ENCODE measurements at places on chromosomes 13 and 19.
A peak's percentile ranks its signal among the peaks of the same experiment; 100 is the strongest.

DNA sequence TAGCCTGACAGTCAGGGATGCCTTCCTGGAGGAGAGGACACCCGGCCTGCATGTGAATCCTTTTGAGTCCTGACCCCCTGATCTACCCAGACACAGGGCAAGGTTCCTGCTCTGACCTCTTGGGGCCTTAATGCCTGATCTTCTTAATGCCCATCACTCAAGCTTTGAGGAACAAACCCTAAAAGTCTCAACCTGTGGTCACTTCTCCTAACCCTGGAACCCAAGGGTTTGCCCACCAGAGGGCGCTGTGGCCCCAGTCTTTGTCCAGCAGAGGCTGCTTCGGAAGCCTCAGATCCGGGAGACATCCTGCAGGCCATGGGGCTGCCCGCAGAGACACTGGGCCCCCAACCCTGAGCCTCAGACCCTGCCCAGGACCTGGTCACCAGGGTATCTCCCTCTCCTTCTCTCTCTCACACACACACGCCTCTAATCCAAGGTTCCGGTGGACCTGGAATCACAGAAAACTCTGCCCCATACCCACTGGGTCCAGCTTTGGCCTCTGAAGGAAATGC lies 9.8 kb upstream of the DPF1 start:
- DNase-seq: peak; percentile 92

GRCh38 chr19:42255766-42256745 lies 1.1 kb upstream of the ERF start:
- DNase-seq: peak; percentile 82

- no peak for DNase-seq
These were observed 9.4 kb upstream of the USPL1 start for GRCh38 chr13:30608364-30608763.

- DNase-seq: no peak
These were observed 160.1 kb downstream of the KDM4B start for GRCh38 chr19:5128936-5129389.

DNA sequence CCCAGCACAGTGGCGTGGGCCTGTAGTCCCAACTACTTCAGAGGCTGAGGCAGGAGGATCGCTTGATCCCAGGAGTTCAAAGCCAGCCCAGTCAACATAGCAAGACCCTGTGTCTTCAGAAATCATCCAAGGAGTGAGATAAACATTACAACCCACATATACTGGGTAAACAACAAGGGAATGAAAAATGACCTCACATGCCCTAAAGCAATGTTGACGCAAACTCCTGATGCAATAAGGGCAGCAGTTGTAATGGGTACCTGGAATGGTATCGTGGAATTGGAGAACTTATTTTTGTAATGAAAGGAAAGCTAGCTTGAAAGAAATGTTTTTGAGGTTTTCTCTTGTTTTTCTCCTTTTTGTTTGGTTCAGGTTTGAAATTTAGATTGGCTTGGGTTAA lies 24.5 kb upstream of the LGALS16 start:
- no peak for DNase-seq

- no peak for DNase-seq
These were observed 33.1 kb downstream of the SLAIN1 start for GRCh38 chr13:77730572-77730971.

DNA sequence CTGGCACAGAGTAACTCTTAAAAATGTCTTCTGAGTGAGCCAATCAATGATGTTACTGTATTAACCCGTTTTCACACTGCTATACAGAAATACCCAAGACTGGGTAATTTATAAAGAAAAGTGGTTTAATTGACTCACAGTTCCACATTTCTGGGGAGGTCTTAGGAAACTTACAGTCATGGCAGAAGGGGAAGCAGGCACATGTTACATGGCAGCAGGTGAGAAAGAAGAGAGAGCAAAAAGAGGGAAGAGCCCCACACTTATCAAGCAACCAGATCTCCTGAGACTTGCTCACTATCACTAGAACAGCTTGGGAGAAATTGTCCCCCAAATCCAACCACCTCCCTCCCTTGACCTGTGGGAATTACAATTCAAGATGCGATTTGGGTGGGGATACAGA lies 97.6 kb upstream of the MIR17HG start:
- DNase-seq: no peak

- no peak for DNase-seq
These were observed 2.1 kb upstream of the HMG20B start for GRCh38 chr19:3570606-3571011.

GRCh38 chr13:50197705-50198104 lies 182.5 kb downstream of the KCNRG start:
- no peak for DNase-seq

- no peak for DNase-seq
These were observed 25.9 kb downstream of the IGFL2 start for GRCh38 chr19:46173886-46174480.

DNA sequence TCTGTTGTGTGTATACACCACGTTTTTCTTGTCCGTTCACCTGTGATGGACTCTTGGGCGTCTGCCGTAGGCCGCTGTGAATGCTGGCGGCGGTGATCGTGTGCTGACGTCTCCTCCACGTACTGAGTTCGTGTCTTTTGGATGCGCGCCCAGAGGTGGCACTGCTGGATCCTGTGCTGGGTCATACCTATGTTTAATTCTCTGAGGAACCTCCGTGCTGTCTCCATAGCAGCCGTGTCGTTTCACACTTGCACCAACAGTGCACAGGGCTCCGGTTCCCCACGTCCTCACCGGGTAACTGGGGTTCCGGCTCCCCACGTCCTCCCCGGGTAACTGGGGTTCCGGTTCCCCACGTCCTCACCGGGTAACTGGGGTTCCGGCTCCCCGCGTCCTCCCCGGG lies 56.2 kb downstream of the ATP11A start:
- no peak for DNase-seq

GRCh38 chr19:48635263-48635965 lies 1.8 kb downstream of the DBP start:
- DNase-seq: peak; percentile 86

- DNase-seq: no peak
These were observed 14.0 kb downstream of the ELF1 start for GRCh38 chr13:41004875-41005693.

- DNase-seq: no peak
These were observed 54.4 kb downstream of the COL4A2 start for GRCh38 chr13:110361365-110361911.

- DNase-seq: no peak
These were observed 55.2 kb downstream of the ERCC5 start for GRCh38 chr13:102901056-102901455.

GRCh38 chr13:21014502-21015170 lies 46.8 kb downstream of the LATS2 start:
- peak; percentile 69 for DNase-seq

- DNase-seq: no peak
These were observed 16.2 kb downstream of the FCGBP start for GRCh38 chr19:39918183-39918651.

- DNase-seq: no peak
These were observed 29.5 kb downstream of the ENOX1 start for GRCh38 chr13:43757266-43757665.

GRCh38 chr13:28055357-28055756 lies 45.0 kb downstream of the FLT3 start:
- DNase-seq: no peak

GRCh38 chr19:49554701-49555181 lies 25.6 kb downstream of the NOSIP start:
- DNase-seq: no peak

DNA sequence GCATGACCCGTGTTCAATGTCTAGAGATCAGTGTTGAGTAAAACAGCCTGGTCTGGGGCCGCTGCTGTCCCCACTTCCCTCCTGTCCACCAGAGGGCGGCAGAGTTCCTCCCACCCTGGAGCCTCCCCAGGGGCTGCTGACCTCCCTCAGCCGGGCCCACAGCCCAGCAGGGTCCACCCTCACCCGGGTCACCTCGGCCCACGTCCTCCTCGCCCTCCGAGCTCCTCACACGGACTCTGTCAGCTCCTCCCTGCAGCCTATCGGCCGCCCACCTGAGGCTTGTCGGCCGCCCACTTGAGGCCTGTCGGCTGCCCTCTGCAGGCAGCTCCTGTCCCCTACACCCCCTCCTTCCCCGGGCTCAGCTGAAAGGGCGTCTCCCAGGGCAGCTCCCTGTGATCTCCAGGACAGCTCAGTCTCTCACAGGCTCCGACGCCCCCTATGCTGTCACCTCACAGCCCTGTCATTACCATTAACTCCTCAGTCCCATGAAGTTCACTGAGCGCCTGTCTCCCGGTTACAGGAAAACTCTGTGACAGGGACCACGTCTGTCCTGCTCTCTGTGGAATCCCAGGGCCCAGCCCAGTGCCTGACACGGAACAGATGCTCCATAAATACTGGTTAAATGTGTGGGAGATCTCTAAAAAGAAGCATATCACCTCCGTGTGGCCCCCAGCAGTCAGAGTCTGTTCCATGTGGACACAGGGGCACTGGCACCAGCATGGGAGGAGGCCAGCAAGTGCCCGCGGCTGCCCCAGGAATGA lies 1.5 kb upstream of the CEACAM5 start:
- peak; percentile 87 for DNase-seq

GRCh38 chr19:51163257-51163656 lies 21.2 kb downstream of the SIGLEC7 start:
- no peak for DNase-seq

- DNase-seq: no peak
These were observed 375.4 kb upstream of the SLITRK6 start for GRCh38 chr13:86174622-86175021.

DNA sequence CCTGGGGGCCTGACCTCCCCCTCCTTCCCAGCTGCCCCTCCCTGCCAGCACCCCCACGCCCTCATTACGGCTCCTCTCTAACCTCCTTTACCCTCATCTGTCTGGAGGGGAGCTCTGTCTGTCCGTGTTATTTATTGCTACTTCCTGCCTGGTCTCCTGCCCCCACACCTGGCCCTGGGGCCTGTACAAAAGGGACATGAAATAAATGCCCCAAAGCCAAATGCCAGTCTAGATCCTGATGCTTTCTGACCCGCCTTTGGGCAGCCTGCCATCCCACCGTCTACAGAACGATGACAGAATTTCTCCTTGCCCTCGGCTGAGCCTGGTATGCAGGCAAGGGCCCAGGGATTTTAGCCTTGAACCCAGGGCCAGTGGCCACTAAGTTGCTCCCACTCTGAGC lies 15.4 kb upstream of the CD22 start:
- DNase-seq: no peak

- DNase-seq: no peak
These were observed 4.7 kb downstream of the ZNF536 start for GRCh38 chr19:30376826-30377425.

DNA sequence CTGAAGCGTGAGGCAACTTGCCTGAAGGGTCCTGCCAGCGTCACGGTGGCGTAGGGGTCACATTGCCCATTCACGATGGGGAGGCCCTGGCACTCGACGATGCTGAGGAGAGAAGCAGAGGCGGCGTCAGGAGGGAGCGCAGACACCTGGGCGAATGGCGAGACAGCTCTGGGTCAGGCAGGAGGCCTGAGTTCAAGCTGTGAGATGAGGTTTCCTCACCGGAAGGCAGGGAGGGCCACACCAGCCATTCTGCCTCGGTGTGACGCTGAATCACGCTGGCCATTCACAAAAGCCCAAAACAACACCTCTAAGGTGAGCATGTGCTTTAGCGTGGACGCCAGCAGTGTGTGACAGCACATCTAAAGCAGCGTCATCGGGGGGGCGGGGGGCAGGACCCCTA lies 54.0 kb upstream of the C13orf46 start:
- DNase-seq: peak; percentile 64

GRCh38 chr19:10001899-10002298 lies 8.4 kb downstream of the COL5A3 start:
- peak; percentile 77 for DNase-seq

GRCh38 chr13:80865329-80865728 lies 524.4 kb upstream of the SPRY2 start:
- no peak for DNase-seq

GRCh38 chr19:46791944-46792343 lies 3.5 kb upstream of the SLC1A5 start:
- no peak for DNase-seq

GRCh38 chr13:94967183-94968039 lies 255.1 kb upstream of the SOX21 start:
- DNase-seq: no peak

- peak; percentile 88 for DNase-seq
These were observed 7.1 kb upstream of the NFIC start for GRCh38 chr19:3359015-3359918.

GRCh38 chr13:47463726-47464125 lies 537.3 kb downstream of the SUCLA2 start:
- no peak for DNase-seq

DNA sequence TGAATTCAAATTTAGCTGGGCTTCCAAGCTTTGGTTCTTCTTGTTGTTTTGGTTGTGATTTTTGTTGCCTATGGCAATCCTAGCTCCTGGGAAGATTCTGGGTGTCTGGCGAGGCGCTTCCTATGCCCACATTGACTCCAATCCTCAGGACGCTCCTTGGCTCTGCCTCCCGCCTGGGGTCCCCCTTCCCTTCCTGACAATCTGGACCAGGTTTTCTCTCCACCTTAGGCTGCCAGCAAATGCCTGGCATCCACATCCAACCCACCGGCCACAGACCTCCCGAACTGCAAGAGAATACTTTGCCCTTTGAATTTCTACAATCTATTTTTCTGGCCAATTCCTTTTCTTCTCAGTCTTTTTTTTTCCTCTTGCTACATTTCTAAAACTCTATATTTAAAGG lies 186.9 kb upstream of the UBL3 start:
- DNase-seq: no peak

DNA sequence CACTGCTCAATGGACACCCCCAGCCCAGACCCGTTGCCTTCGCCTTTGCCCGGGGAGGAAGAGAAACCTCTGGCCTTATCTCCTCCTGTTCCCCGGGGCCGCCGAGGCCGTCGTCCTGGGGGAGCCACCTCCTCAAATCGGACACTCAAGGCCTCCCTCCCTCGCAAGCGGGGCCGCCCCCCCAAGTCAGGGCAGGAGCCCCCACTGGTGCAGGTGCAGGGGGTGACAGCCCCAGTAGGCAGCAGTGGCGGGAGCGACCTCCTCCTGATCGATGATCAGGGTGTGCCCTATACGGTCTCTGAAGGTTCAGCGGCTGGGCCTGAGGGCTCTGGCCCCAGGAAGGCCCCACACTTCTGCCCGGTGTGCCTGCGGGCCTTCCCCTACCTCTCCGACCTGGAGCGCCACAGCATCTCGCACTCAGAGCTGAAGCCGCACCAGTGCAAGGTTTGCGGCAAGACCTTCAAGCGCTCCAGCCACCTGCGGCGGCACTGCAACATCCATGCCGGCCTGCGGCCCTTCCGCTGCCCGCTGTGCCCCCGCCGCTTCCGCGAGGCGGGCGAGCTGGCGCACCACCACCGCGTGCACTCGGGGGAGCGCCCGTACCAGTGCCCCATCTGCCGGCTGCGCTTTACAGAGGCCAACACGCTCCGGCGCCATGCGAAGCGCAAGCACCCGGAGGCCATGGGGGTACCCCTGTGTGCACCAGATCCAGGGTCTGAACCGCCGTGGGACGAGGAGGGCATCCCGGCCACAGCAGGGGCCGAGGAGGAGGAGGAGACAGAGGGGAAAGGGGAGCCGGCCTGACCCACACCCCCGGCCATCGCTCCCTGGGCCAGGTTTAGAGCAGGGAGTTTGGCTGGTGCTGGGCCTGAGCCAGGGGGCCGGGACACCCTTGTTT lies 2.3 kb downstream of the ZNF524 start:
- DNase-seq: peak; percentile 68

- DNase-seq: no peak
These were observed 55.2 kb downstream of the SOX21 start for GRCh38 chr13:94657167-94657566.
